ENCODE measurements at places on chromosomes 16 and 17.

DNA sequence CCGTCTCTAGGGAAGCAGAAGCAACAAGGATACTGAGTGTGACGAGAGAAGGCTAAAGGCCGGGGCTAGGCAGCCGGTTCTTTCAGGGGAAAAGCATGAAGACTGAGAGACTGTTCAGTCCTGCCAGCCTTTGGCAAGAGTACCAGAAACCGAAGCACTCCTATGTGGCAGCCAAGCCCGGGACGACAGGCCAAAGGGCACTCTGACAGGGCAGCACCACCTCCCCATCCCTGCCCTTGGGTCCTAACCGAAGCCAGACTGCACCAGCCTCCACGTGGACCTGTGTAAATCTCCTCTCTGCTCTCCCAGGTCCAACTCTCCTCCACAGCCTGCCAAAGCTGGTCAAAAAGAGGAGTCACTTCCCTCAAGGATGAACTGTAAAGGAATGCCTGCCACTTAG is 23.5 kb upstream of the ALOX15 start:
- no peak for DNase-seq

GRCh38 chr16:14015461-14015860 is 55.7 kb upstream of the MRTFB start:
- no peak for DNase-seq

GRCh38 chr17:77631307-77631706 is 327.2 kb upstream of the TNRC6C start:
- DNase-seq = no peak

DNA sequence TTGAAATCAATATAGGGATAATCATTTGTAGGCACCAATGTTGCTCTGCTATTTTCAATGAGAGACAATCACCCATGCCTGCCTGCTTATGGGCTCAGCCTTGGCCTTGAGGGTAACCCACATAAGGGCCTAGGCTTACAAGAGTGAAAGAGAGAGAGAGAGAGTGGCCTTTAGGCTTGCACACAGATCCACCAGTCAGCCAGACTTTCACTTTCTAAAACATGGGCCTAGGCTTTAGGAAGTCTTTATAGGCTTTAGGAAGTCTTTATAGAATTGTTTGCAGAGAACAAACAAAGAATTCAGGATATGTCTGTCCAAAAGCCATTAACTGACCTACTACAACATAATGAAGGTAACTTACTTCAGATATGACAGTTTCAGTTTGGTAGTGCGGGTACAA is 3.4 kb downstream of the ABCA9 start:
- DNase-seq = no peak

DNA sequence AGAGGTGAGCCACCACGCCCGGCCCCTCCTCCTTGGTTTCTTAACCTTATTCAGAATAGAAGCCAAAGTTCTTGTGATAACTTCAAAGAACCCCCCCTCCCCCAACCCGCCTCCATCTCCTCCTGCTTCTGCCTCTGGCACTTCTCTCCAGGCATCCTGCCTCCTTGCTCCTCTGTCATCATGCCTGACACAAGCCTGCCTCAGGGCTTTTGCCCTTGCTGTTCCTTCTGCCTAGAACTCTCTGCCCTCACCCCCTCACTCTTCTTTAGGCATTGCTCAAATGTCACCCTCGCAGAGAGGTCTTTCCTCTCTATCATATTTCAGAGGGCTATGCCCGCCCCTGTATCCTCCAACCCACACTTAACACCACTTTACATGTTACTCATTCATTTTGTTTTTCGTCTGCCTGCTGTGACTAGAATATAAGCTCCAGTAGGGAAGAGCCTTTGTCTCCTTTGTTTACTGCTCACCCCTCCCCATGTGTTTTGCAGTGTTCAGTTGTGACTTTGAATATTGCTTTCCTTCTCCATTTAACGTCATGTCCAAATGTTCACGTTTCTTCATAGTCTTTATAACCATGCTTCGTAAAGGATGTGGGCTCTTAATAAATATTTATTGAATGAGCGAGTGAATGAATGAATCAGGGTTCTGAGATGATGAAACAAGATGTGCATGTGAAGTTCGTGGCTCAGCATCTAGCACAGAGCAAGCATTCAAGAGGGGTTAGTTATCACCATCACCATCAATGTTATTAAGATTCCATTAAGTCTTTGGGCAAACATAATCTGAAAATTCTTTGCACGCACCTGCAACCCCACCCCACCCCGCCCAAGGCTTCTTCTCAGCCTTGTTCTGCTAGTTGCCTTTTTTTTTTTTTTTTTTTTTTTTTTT is 186.2 kb upstream of the WSCD1 start:
- DNase-seq = no peak

GRCh38 chr17:77058016-77058415 is 82.8 kb upstream of the SEC14L1 start:
- DNase-seq = no peak

- no peak for DNase-seq
These were observed 834.3 kb upstream of the CDH8 start for GRCh38 chr16:62870554-62870953.

- peak; percentile 32 for DNase-seq
These were observed 26.3 kb downstream of the AARSD1 start for GRCh38 chr17:42937712-42938596.

DNA sequence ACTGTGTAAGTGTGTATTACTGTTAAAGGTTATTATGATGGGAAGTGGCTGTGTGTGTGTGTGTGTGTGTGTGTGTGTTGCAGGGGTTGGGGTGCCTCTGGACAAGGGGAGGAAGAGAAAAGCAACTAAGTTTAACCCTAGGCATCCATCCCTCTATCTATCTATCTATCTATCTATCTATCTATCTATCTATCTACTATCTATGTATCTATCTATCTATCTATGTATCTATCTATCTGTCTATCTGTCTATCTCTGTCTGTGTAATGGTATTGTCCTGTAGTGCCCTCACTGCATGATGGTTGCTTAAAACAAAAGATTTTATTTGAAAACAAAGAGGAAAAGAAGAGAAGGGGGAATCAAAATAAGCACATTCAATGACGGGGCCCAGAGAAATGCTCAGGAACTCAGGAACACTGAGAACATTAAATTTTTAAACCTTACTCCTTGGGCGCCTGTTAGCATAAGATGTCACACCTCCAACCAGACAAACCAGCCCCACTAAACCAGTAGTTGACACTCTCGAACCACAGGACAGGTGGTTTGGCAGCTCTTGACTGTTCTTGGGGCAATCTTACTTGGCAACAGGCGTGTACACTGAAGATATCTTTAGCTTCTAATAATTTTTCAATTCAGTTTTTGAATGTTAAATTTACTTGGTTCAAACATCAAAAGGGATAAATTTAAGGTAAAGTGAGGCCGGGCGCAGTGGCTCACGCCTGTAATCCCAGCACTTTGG is 5.1 kb upstream of the RPL26 start:
- no peak for DNase-seq

GRCh38 chr17:53313746-53314145 is 509.0 kb upstream of the KIF2B start:
- DNase-seq = no peak

DNA sequence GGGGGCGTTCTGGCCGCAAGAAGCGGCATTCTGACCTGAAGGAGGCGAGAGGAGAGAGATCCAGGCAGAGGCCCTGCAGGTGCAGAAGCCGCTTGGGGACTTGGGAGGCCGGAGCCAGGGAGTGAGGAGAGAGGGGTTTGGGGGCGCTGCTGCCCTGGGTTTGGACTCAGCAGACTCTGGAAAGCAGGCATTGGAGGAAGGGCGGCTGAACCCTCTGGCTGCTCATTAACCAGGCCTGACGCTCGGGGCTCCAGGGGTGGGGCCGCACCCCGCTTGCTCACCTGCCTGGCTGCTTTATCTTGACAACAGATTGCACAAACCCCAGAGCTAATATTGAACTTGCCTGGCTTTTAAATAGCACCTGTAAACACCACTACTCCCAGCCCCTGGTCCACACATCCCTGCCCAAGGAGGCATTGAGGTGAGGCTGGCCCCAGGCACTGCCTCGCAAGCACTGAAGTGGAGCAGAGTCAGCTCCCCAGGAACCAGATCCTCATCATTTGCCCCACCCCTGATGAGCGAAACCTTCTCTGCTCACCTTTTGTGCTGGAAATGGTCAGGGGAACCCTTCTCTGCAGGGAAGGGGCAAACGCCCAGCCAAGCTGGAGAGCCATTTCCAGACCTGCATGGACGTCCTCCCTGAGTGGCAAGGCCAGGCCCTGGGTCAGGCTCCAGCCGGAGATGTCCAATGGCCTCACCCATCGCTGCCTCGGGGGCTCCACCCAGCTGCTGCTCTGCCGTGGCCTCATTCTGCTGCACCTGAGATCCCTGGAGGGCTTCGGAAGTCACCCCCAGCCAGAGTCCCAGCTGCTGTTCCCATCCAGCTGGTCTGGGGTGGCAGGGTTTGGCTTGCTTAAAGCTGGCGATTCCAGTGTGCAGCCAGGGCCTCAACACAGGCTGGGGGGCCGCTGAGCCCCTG is 190.2 kb upstream of the GSE1 start:
- DNase-seq = no peak

DNA sequence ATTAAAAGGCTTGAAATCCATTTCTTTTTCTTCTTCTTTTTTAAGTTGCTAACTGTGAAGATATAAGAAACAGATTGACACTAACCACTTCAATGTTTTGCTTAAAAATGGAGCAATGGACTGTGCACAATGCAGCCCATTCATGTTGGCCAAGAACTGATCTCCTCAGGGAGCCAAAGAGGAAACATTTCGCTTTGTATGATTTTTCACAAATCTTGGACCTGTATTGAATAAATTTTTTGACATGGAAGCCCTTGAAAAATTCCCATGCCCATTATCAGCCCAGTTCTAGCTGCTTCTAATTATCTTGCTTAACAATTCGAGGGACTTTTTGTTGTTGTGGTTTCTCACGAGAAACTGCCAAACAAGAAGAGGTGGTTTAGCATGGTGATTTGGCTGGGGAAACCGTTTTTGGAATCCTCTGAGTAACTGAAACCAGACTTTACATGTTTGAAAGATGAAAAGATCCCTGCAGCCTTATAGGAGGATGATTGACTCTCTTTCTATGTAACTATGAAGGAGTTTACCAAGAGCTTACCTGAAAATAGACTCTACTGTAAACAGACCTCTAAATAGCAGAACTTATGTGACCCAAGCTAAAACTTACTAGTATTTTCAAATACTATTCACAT is 1389.4 kb upstream of the GOT2 start:
- no peak for DNase-seq

GRCh38 chr17:32487473-32488176 is 832 bp downstream of the CDK5R1 start:
- peak; percentile 41 for DNase-seq

- no peak for DNase-seq
These were observed 45.0 kb downstream of the KCNJ16 start for GRCh38 chr17:70119983-70120382.

- no peak for DNase-seq
These were observed 23.5 kb downstream of the RDM1 start for GRCh38 chr17:35906926-35907637.

DNA sequence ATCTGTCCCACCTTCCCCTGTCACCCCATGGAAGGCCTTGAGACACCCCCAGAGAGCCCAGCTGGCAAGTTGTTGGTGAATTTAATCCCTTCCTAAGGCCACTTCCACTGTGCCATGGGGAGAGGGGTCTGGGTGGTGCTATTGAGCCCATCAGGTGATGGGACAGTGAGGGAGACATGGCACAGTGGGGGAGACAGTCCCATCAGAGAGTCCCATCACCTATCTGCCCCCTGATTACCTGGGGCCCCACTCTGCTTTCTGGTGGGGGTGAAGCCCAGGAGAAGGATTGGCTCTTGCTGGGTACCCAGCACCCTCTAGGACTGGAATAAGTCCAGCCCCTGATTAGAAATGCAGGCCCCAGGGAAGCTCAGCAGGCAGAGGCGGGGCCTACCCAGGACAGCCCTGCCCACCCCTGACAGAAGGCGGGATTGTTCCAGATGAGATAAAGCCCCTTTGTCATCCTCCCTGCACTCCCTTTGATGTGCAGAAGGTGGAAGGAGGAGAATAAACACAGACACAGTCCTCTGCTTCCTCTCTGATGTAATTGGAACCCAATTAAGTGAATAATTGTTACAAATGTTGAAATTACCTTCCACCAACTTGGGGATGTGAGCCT is 18.9 kb downstream of the TMEM132E start:
- DNase-seq = no peak

Measured in germinal center (tissue), 1 donor.